Large intestine (tissue), 12 donors: ENCODE measurements at places on chromosomes 16 and 17.

- DNase-seq: no peak
Observed at GRCh38 chr16:16120382-16121184, 102.7 kb downstream of the ABCC6 start.

DNA sequence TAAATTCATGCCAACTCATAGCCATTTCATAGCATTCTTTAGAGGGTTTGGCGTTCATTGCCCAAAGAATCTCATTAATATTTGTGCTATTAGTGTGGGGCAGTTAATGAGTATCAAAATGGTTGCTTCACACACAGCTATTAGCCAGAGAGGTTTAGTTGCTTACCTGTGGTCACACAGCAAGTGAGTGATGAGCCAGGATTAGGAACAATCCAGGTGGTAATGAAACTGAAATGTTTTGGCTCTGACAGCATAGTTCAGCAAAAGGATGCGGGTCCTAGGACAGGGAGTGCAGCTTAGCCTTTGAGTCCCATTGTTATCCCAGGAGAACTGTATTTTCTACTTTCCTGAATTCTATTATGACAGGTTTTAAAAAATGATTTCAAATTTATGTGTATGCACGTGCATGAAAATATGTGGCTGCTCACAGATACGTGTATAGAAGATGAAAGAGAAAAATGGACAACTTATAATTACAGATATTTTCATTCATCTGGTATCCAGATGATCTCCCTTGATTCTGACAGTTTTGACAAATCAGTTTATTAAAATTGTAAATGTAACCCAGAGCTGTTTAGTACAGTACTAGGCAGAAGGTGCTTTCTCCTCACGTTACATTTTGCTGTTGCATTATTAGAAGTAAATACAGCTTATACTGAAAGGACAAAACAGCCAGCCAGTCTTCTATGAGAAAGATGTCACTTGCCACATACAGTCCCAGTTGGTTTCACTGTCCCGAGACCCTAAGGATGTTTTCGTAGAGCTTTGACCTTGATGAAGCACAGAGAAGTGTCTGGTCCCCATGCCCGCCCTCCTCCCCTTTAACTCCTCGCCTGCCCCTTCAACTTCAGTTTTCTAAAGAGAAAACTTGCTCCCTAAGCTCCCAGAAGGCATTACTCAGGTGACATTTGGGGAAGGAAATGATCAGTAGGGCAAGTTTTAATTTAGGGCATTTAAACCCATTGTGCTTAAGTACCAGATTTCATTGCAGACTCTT, 99.8 kb upstream of the TBX2 start:
- DNase-seq: no peak

DNA sequence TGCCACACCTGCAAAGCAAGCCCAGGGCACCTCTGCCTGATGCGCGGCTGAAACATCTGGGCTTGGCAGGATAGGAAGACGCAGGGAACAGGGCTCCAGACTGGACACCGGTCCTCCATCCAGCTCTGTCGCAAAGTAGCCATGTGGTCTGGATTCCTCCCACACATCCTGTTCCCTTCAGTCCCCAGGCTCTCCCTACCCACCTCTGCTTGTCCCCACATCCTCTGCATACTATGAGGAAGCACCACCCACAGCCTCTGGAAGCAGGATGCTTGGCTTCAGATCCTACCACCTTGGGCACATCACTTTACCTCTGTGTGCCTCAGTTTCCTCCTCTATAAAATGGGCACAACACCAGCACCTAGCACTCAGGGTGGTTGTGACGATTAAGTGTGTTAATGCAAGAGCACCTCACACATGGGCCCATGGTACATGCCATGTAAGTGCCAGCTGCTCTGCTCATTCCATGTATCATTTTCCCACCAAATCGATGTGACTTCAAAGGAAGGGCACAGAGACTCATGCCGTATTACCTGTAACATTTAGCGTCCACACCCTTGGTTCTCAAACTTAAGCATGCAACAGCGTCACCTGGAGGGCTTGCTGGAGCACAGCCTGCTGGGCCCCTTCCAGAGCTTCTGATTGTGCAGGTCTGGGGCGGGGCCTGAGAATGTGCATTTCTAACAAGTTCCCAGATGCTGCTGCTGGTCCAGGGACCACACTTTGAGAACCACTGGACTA, 138.6 kb upstream of the SDK2 start:
- no peak for DNase-seq

GRCh38 chr17:42541041-42541833, 5.2 kb downstream of the NAGLU start:
- DNase-seq: no peak

DNA sequence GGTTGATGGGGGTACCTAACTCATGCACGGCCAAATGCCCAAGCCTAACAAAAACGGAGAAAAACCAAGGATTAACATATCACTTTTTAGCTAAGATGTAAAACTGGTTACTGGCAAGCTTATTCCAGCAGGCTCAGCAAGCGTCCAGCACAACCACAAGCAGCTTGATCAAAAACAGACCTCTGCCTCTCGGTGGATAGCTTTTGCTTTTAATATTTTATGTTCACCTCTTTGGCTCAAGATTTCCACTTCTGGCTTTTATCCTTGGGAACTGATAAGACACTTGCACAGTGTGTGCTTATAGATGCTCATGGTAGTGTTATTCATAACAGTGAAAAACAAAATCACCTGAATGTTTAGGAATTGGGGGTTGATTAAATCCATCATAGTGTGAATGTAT, 206.9 kb upstream of the CACNG5 start:
- no peak for DNase-seq

GRCh38 chr16:67430504-67430976, 381 bp upstream of the HSD11B2 start:
- no peak for DNase-seq

DNA sequence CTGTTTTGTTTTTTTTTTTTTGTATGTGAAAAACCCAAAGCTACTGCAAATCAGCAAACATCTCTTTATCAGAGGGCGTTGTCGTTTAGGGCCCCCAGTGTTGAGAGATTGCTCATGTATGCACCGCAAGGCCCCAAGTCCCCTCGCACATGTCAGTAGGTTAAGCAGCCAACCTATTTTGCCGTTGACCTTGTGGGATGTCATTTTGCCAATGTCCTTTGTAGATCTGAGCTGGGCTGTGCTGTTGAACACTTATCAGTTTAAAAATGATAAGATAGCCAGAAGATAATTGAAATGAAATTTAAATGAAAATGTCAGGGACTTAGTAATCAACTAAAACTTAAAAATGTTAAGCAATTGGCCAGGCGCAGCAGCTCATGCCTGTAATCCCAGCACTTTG, 26.2 kb downstream of the ARSG start:
- DNase-seq: no peak

DNA sequence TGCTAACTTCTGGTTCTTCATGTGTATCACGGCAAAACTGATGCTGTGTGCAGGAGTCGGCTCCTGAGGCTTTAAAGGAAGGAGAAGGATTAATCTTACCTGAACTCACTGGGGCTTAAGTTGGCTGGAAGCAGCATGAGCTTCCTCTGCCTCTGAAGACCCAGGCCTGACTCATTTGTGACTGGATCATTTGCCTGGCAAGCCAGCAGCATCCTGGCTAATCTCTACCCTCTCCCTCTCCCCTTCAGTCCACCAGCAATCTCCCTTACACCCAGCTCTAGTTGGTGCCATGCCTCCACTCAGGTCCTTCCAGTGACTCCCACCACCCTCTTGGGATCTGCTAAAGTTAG, 150.3 kb downstream of the IRX3 start:
- no peak for DNase-seq

DNA sequence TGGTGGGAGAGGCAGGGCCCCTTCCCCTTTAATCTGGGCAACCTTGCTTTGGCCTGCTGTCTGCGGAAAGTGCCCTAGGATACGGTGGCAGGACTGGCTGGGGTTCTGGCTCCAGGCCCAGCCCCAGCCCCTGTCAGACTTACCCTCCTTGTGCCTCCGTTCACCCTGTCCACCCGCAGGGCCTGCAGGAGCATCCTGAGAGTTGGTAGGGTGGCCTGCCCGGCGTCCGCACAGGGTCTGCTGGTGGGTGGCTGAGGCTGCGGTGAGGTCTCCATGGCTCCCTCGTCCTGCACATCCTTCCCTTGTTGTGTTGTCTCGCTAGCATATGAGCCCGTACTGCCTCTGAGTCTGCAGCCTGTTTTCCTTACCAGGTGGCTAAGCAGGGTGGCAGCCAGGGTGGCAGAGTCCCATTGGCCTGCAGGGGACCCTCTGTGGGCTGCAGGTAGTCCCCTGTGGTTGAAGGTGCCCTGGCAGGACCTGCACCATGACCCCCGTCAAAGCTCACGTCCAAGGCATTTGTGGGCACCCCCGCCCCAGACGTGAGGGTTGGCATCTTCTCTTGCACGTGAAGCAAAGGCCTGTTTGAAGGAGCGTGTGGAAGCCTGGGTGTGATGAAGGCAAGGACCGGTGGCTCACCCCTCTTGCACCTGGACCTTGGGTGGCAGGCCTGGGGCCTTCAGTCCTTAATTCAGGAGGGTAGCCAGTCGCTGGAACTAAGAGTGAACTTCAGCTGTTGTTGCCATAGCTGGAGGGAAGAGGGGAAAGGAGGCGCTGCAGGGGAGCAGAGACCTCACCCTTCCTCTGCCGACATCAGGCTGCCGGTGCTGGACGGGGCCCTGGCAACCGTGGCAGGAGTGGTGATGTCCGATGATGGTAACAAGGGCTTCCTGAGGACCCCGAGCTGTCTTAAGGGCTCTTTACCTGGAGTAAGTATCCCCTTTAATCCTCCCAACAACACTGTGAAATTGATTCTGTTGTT, 293.7 kb downstream of the SEC14L1 start:
- DNase-seq: no peak

DNA sequence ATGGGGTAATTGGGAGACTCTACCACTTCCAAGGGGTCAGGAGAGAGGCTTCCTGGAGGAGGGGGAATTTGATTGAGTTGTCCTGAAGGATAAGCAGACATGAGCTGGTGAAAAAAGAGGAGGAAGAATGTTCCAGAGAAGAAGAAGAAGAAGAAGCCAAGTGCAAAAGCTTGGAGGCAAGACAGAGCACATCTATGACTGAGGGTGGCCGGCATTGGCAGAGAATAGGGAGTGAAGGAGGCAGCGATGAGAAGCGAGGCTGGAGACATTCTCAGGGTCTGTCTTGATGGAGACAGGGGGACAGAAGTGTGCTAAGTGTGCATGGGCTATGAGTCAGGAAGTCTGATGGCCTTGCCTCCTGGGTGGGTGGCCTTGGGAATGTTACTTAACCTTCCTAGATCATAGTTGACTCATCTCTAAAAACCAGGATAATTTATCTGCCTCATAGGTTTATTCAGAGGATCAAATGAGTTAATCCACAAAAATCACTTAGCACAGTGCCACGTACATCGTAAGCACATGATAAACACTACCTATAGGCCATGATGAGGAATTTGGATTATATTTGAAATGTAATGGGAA, 171.7 kb downstream of the ABCC12 start:
- no peak for DNase-seq

GRCh38 chr17:3894911-3895343, 2.1 kb upstream of the CAMKK1 start:
- peak; percentile 78 for DNase-seq

GRCh38 chr17:58086953-58087352, 3.7 kb downstream of the DYNLL2 start:
- DNase-seq: no peak

GRCh38 chr16:73064212-73064993, 16.5 kb upstream of the ZFHX3 start:
- no peak for DNase-seq

DNA sequence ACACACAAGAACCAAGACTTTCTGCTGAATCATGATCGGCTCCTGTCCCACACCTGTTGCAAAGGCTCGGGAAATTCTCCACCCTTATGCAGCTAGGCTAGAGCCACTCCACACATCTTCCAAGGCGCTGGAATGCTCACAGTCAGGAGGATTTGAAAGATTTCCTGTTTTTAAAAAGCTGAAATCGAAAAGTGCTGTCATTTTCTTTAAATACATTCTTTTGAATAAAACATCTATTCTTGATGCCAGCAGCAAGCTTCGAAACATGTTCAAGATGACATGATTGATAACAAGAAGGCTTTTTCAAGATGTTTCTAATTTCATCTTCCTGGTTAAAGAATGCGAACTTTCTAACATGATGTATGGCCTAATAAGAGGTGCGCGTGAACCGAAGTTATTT, 219.7 kb upstream of the CDH5 start:
- DNase-seq: no peak

GRCh38 chr17:27741361-27741861, 58.9 kb downstream of the NOS2 start:
- DNase-seq: no peak

- no peak for DNase-seq
Observed at GRCh38 chr16:15493466-15494180, 59.2 kb downstream of the BMERB1 start.

- no peak for DNase-seq
Observed at GRCh38 chr17:82244413-82245133, 15.7 kb downstream of the SLC16A3 start.

DNA sequence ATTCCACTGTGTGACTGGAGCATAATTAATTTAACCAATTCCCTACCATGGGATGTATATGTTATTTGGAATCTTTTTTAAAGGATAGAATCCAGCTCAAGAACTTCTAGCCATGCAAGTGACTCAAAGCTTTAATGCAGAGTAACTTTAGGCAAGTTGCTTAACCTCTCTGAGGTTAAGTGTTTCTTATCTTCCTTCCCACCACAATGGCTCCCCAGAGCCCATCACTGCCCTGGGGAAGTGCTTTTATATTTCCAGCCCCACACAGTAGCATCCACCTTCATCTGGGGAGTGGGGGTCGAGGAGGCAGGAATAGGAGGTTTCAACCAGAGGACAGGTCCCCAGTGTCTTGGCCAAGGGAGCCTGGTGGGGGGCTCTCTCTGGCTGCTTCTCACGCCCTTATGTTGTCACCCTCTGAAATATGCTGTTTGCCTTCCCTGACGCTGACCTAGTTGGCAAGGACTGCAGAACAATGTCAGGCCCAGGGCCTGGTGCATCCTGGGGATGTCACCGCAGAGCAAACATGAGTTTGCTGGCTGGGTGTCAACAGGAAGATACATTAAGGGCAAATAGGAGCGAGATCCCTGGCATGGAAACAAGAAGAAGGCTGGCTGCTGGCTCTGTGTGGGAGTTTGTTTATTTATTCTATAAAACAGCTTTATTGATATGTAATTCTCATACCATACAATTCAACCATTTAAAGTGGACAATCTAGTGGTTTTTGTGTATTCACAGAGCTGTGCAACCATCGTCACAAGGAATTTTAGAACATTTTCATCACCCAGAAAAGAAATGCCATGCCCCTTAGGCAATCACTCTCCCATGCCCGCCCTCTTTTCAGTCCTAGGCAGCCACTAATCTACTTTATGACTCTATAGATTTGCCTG, 46.6 kb upstream of the WSB1 start:
- DNase-seq: no peak

- peak; percentile 43 for DNase-seq
Observed at GRCh38 chr16:8675183-8676159, 1.1 kb downstream of the ABAT start.

GRCh38 chr17:17172990-17173389, 33.1 kb downstream of the PLD6 start:
- DNase-seq: no peak

DNA sequence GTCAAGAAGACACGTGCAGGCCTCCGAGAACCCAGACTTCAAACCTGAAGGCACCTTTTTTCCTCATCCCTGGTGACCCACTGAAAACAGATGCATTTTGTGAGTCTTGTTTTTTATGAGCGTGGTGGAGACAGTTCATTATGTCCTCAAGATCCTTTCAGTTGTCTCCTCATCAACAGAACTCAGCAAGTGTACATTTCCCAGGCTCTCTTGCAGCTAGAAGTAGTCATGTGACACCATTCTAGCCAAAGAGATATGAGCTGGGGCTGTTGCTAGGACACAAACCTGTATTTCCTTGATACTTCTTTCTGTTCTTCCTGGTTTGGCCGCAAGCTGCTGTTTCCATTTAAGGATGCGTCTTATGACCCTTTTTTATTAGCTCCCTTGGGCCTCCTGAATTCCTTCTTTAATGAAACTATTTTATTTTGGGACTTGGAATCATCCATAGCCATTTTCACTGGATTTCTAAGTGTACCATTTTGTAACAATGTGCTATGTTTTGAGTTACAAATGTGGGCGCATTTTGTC, 135.7 kb upstream of the FOXF1 start:
- DNase-seq: no peak
